ENCODE measurements at places on chromosomes 6 and 20.

- DNase-seq = no peak
Observed at GRCh38 chr6:125013938-125014660, 51.9 kb downstream of the RNF217 start.

- no peak for DNase-seq
Observed at GRCh38 chr6:136563386-136564152, 13.3 kb upstream of the MAP7 start.

- peak; percentile 64 for DNase-seq
Observed at GRCh38 chr6:48068278-48069251, 42.4 kb downstream of the PTCHD4 start.

DNA sequence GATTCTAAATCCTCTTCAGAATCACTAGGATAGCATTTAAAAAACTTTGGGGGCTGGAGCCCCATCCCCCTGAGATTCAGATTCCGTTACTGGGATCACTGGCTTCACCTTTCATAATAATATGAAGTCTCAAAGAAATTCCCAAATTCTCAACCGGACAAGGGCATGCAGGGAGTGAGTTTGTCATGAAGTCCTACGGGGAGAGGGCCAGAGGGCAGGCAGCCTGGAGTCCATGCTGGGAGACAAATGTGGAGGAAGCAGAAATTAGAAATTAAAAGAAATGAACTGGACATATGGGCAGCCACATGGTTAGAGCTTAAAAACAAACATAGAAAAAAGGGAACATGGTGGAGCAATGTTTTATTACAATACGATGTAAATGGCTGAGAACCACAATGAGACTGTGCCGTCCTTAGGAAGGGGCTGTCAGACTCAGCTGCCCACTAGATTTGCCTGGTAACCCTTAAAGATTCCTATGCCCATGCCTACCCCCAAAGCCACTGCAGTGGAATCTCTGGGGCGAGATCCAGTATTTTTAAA is 142.6 kb downstream of the CEBPB start:
- DNase-seq = no peak

- no peak for DNase-seq
Observed at GRCh38 chr6:160418370-160418769, 70.2 kb downstream of the SLC22A3 start.

- peak; percentile 36 for DNase-seq
Observed at GRCh38 chr20:2558581-2559278, 22.4 kb downstream of the TMC2 start.

GRCh38 chr6:149084808-149085556 is 232.5 kb upstream of the TAB2 start:
- no peak for DNase-seq

DNA sequence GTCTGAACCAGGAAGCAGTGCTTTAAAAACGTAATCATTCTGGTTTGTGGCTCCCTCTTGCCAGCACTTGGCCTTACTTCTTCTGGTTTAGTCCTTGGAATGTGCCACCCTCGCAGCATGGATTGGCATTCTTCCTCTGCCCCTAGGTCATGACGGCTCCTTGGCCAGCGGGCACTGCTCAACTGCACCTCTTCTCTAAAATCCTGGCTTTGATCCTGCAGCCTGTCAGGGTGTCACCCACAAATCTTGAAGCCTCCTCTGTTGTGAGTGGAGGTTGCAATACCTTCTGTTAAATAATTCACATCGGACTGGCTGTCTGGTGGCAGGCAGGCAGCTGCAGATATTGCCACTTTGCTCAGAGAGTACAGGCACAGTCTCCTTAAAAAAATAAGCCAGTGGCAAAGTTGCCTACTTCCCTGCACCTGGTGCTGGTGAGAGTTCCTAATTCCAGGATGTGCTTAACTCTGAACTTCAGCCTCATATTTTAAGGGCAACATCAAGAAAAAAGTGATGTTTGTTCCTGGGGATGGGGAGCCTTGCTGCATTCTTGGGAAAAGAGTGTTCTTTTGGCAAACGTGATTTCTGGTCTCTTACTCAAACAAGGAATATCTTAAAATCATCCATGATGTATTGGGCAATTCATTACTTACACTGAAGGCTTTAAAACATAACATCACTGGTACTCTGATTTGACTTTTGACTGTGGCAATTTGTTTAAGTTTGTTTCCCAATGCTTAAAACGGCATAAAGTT is 179.8 kb downstream of the FOXA2 start:
- DNase-seq = no peak

DNA sequence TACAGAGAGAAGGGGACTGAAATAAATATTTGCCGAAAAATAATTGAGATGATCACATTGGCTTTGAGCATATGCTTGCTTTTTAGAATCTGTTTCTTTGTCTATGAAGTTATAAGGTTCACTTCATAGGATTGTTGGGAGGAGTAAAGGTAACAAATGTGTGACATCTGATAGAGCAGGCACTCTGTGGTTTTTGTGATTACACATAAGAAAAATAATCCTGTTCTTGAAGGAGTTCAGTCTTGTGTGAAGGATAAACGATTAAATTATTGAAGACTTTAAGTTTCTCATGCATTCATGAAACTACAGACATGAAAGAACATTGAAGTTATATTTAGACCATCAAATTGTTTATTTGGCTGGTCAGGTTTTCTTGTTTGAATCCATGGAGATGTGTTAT is 45.0 kb downstream of the QKI start:
- DNase-seq = no peak

DNA sequence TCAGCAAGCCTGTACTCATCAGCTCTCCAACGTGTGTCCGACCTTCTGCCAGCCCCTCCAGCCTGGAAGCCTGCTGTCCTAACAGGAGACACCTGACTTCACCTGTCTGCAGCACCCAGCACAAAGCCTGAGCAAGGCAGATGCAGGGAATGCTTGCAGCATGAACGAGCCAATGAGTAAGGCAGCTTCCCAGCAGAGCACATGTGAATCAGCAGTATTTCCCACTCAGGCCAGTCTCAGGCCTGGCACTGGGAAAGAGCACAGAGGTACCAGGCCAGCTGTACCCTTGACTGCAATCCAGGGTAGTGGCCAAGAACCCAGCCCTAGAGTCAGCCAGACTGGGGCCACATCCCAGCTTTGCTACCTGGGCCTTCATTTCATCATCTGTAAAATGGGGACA is 120.8 kb downstream of the MAFB start:
- DNase-seq = no peak

- DNase-seq = peak; percentile 81
Observed at GRCh38 chr20:14336686-14337085, 726 bp downstream of the FLRT3 start.

GRCh38 chr6:70995411-70995810 is 38.6 kb upstream of the B3GAT2 start:
- DNase-seq = no peak

DNA sequence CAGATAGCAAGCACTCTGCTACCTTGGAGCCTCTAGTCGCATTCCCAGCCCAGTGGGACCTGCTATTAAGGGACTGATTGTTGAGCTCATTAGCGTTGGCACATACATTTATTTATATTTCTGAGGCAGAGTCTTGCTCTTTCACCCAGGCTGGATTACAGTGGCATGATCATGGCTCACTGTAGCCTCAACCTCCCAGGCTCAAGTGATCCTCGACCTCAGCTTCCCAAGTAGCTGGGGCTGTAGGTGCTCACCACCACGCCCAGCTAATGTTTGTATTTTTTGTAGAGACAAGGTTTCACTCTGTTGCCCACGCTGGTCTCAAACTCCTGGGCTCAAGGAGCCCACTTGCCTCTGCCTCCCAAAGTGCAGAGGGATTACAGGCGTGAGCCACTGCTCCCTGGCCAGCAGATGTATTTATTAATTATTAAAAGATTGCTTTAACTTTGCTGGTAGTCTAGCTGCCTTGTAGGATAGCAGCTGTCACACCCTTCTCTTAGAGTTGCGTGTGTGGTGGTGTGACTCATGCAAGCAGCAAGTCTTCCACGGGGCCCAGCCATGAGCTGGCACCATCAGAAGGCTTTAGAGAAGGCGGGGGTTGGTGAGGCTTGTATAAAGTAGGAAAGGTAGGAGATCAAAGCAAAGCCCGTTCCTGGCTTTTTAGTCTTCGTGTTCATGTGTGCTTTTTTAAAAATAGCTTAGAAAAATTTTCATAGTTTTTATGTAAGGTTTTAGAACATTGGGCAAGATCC is 16.5 kb downstream of the ACTR5 start:
- peak; percentile 26 for DNase-seq

DNA sequence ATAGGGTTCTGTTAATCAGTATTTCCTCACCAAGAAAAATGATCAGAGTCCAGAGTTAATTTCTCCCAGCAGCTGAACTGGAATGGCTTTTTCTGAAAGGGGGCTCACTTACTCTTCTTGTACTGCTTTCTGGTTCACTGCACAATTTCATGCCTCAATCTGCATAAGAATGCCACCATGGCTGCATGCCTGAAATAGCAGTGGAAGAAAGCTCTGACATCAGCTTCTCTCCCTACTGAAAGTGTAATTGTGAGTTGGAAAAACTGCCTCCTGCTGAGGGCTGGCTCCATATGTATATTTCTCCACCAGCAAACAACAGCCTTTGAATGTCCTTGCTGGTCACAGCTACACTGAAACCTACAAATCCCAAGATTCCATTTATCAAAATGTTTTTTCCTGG is 1027.2 kb upstream of the GJE1 start:
- DNase-seq = peak; percentile 80

GRCh38 chr6:144215402-144215931 is 65.2 kb downstream of the STX11 start:
- no peak for DNase-seq

Measured in eye (tissue), 1 donor.